ENCODE measurements at places on chromosomes 13 and 19.

- no peak for DNase-seq
Observed at GRCh38 chr13:106376401-106377112, 158.9 kb downstream of the EFNB2 start.

DNA sequence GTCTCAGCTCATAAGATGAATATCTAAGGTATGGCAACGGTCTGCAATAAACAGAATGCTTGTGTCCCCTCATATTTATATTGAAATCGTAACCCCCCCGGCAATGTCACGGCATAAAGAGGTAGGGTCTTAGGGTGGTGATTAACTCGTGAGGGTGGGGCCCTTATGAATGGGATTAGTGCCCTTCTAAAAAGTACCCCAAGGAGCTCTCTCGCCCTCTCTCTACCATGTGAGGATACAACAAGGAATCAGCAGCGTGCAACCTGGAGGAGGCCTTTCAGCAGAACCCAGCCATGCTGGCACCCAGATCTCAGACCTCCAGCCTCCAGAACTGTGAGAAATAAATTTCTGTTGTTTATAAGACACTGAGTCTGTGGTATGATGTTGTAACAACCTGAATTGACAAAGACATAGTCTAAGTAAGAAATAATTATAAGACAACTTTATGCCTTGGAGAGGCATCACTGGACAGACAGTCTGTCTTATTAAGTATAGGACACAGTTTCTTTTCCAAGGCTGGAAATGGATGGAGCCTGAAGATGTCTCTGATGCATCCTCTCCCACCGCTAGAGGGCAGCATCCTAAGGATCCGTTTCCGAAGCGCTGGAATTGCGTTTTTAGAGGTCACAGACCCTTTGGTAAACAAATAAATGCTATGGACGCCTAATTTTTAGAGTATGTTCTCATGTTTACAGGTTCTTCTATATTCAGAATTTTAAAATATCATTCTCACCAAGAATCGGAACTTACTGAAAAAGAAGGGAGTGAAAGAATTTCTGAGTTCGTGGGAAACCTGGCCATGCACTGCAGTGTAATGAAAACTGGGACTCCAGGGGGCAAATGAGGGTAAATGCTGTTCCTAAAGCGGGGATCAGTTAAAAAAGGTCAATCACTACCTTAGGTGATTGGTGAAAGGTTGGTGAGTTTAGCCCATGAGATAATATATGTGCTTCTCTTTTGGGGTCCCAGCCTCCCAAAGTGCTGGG is 13.3 kb upstream of the LEUTX start:
- no peak for DNase-seq

DNA sequence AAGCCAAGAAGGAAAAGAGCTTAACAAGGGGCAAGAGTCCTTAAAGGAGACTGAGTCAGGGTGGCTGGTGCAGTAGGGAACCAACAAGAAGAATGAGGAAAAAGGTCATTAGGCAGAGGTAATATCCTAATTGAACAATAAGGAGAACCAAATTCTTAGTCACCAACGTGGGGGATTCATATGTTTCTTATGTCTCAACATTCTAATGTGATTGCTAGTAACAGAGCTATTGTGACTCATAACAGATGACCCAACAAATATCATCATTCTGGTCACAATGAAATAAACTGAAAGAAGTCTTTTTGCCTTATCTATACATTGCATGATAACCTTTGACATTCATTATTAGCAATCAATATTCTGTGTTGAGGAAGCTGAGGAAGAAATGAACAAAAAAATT is 101.6 kb downstream of the RAP2A start:
- no peak for DNase-seq

DNA sequence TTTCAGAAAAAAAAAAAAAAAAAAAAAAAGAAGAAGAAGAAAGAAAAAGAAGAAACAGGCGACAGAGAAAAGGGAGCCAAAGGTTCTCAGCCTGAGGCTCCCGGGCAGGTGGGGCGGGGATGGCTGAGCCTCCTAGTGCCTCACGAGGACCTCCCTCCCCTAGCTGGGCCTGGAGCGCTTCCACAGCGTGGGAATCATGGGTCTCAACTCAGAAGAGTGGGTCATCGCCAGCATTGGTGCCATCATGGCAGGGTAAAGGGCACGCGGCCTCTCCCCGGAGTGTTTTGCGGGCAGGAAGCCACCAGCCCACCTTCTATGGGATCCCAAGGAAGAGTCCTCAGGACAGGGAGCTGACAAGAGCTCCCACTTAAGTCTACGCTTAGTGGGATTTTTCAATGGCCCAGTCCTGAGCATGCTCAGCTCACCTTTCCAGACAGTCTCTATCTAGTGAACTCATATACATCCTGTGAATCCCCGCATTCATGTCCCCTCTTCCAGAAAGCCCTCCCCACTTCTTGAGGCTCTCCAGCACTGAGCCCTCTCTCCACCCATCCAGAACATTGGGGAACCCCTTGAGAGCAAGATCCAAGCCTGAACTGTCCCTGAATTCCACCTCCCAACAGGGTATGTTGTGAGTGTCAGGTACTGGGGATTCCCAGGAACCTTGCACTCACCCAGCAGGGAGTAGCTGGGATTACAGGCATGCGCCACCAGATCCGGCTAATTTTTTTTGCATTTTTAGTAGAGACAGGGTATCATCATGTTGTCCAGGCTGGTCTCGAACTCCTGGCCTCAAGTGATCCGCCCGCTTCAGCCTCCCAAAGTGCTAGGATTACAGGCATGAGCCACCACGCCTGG is 69.6 kb downstream of the ACSBG2 start:
- DNase-seq: no peak

- no peak for DNase-seq
Observed at GRCh38 chr13:113991191-113991669, 17.4 kb upstream of the C13orf46 start.
